Neural crest cell (in vitro differentiated cells): ENCODE measurements at places on chromosomes 7 and 10. TPM values are rescaled to one million over a fixed set of nuclear protein-coding genes. Genes with fewer than 3 reads are reported as not detected.

Gene PHYH
- total RNA-seq = 14.9 and 15.1 TPM in 2 replicates

- no peak for DNase-seq
- H3K4me3 ChIP-seq = no peak overlapping the region
- no peaks in the 10 kb centered on the region for H3K27me3 ChIP-seq
- no peaks in the 10 kb centered on the region for H3K4me1 ChIP-seq
- no peak overlapping the region for H3K27ac ChIP-seq
Measured at GRCh38 chr7:27946351-27946750, 206.4 kb downstream of the TAX1BP1 start.

Gene TET1
- total RNA-seq = 27.7 and 30.0 TPM in 2 replicates

DNA sequence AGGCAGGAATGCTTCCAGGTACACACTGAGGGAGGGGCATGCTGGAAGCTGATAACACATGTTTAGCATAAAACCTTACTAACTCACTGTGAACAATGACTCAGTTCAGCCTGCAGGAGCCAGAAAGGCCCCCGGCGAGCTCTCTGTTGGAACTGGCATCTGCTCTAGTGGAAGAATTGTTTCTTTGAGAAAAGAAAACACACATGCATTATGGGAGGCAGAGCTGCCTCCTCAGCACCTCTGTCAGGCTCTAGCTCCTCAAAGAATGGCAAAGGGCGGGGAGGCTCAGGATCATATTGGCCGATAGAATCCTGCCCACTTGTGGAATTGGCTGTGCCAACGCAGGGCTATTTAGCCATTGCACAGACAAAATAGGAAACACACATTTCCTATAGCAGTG is 338.3 kb downstream of the CXCL12 start:
- peaks cover 43% of the 10 kb centered on the region for H3K4me1 ChIP-seq
- no peaks in the 10 kb centered on the region for H3K27me3 ChIP-seq
- H3K36me3 ChIP-seq = no peaks in the 10 kb centered on the region

GRCh38 chr10:132688580-132689420 is 97.1 kb downstream of the NKX6-2 start:
- H3K4me1 ChIP-seq = peaks cover 9% of the 10 kb centered on the region
- H3K4me3 ChIP-seq = no peak overlapping the region
- H3K36me3 ChIP-seq = peaks cover 20% of the 10 kb centered on the region
- H3K27me3 ChIP-seq = peaks cover 11% of the 10 kb centered on the region
- peak overlapping the region; percentile 70 for H3K27ac ChIP-seq

DNA sequence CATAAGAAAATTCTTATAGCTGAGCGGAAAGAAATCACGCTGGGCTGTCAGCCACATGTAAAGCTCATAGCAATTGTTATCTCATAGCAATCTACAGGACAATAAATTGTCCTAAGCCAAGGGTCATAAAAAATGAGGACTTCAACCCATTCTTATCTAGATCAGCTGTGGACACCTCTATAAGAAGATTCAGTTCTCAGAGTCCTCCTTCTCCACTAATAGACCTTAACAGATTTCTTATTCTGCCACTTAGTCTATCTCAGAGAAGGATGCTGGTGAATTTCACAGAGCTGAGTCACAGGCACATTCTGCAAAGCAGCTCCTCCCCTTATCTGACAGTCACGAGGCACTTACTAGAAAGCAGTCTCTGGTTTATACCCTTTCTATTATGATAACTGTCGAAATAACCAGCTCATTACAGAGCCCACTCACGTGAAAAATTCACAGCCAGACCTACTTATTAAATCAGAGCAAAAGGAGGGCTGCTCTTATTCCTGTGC is 185.3 kb upstream of the PCLO start:
- no peak overlapping the region for H3K4me3 ChIP-seq
- no peak overlapping the region for H3K27ac ChIP-seq
- no peaks in the 10 kb centered on the region for H3K36me3 ChIP-seq
- H3K27me3 ChIP-seq = no peaks in the 10 kb centered on the region
- H3K4me1 ChIP-seq = no peaks in the 10 kb centered on the region

DNA sequence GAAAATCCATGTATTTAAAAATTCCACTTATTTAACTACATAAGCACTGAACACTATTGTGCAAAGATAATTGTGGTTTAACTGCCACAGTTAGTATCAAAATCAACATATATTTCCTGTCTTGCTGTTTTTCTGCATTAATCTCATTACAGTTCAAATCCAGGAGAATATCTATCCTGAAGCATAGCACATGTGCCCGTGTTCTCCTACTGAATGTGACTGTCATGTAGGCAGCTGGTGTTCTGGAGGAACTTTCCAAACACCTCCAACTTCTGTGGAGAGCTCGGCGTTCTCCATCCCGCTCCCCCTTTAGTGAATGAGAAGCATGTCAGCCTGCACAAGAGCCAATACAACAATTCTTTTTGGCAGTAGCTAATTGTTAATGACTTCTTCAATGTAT is 76.4 kb upstream of the IKZF1 start:
- H3K4me3 ChIP-seq = no peak overlapping the region
- H3K36me3 ChIP-seq = peaks cover 3% of the 10 kb centered on the region
- no peak overlapping the region for H3K27ac ChIP-seq
- no peaks in the 10 kb centered on the region for H3K4me1 ChIP-seq
